ENCODE measurements at places on chromosomes 16 and 17.

GRCh38 chr17:40151414-40151963 lies 11.2 kb downstream of the CASC3 start:
- no peak for DNase-seq

- DNase-seq, result no peak
These were observed 199.4 kb upstream of the CACNG5 start for GRCh38 chr17:66635386-66636045.

DNA sequence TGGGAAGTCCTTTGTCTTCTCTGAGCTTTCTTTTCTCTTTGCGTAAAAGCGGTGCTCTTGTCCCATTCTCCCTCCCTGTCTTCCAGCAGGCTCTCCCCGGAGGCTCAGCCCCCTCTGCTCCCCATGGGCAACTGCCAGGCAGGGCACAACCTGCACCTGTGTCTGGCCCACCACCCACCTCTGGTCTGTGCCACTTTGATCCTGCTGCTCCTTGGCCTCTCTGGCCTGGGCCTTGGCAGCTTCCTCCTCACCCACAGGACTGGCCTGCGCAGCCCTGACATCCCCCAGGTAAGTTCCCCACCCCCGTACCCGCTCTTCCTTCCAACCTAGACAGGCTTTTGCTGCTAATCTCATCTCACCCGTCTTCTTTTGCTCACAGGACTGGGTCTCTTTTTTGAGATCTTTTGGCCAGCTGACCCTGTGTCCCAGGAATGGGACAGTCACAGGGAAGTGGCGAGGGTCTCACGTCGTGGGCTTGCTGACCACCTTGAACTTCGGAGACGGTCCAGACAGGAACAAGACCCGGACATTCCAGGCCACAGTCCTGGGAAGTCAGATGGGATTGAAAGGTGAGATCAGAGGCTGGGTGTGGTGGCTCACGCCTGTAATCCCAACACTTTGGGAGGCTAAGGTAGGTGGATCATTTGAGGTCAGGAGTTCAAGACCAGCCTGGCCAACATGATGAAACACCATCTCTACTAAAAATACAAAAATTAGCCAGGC lies 1.3 kb downstream of the TMEM219 start:
- DNase-seq, result no peak

GRCh38 chr16:74468807-74469525 lies 47.7 kb upstream of the CLEC18B start:
- no peak for DNase-seq

- DNase-seq, result no peak
These were observed 122.1 kb downstream of the RGS9 start for GRCh38 chr17:65259281-65259680.

- DNase-seq, result no peak
These were observed 52.0 kb upstream of the TEX2 start for GRCh38 chr17:64315032-64315490.

Measured in stimulated activated CD8-positive, alpha-beta memory T cell treated with anti-CD3 and anti-CD28 coated beads, Interleukin-15, amount 100 ng/mL, for 1 hour (primary cell).